ENCODE measurements at places on chromosomes 1 and 21. TPM values are rescaled to one million over a fixed set of nuclear protein-coding genes. Genes with fewer than 3 reads are reported as not detected.

The ELF3 gene
- polyA plus RNA-seq, result 60.0 TPM

The FAM131C gene
- 1.3 TPM for polyA plus RNA-seq

DNA sequence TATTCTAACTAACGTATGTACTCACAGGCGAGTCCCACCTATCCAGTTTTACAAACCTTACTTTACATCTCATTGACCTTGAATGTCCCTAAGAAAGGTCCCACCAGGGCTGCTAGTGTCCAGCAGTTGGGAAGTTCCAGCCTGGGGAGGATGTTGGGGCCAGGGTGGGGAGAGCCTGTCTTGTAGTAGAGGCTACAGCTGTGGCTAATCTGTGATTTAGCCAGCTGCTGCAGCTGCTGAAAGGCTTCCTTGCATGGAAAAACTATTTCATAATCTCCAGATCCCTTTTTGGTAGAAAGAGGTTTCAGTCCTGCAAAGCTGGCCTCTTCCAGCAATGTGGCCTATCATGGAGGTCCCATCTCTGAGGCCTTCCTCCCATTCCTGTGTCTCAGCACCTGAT lies 23.1 kb downstream of the TNN start:
- no peak for DNase-seq

DNA sequence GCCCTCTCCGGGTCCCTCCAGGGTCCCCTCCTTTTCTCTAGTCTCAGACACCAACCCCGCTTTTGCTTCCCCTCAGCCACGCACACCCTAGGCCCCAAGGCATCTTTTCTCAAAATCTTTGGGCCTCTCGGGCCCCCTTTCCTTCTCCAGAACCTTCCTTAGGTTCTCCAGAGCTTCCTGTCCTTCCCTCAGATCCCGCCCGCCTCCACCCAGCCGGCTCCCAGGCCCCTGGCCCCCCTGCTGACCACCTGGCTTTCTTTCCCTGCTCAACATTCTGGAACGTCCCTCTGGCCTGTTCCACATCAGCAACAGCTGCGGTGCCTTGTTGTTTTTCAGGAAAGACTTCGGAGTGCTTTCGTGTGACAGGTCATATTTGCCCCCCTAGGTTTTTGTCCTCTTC lies 1.2 kb downstream of the ZDHHC18 start:
- peak; percentile 45 for DNase-seq

GRCh38 chr1:234316937-234317336 lies 56.3 kb upstream of the COA6 start:
- no peak for DNase-seq

GRCh38 chr1:69567652-69568420 lies at the start of gene LRRC7:
TSS of gene LRRC7 (plus strand) at chr1:69567922. CDS start at chr1:69568640, 718 bp downstream.
- DNase-seq, result no peak

DNA sequence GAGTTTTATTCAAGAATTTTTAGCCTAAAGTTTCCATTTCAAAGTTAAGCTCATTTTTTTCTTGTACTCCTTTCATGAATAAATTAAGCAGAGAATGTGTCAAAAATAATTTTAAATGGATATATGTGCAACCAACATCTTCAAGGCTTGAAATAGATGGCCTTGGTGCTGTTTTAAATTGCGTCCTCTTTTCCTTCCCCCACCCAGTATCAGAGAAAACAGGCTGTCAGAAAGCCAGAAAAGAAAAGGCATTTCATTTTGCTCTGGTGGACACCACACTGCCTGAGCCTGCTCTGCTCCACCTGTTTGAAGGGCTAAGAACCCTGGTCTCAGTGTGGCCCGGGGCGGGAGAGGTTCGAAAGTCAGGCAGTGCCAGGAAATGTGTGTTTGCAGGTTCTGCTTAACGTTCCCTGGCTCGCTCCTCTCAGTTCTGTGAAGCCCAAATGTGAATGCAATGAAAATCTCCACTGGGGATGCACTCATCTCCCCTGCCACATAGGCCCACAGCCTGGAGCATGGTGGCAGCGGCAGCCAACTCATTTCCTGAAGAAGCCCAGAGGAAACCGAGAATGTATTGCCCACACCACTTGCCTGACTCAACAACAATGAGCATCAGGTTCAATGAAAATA lies 134.4 kb downstream of the SDCCAG8 start:
- no peak for DNase-seq

Measured in left kidney (tissue), 8 donors.